ENCODE measurements at places on chromosomes 2 and 18.

DNA sequence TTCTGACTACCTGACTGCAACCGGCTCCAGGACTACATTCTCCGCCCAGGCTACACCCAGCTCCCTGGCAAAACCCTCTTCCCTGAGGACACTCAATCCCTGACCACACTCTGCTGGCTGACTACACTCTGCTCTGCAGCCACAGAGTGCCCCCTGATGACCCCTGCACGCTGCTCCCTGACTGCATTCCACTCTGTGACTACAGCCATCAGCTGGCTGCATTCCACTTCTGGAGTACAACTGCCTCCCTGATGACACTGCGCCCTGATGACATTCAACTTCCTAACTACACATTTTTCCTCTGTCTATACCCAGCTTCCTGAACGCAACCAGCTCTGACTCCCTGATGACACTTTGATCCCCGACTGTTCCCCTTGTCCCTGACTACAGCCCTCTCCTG lies 71.3 kb upstream of the NRXN1 start:
- DNase-seq: no peak

GRCh38 chr18:77137851-77138250 lies 5.3 kb upstream of the MBP start:
- DNase-seq: no peak

DNA sequence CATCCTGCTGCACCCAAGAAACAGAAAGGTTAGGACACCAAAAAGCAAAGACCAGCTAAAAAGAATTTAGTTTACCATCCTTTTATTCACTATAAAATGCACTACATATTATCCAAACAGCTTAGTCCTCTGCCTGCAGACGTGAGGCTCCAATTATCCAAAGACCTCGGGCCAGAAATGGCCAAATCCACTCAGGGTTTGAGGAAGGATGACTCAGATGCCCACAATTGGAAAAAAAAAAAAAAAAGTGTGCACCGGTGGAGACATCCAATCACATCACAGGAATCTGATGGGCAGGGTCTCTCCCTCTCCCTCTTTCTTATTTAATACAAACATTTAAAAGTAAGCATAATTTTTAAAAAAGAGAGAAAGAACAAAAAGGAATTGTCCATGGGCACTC lies 65.7 kb downstream of the TRABD2A start:
- no peak for DNase-seq

- no peak for DNase-seq
Observed at GRCh38 chr2:210540900-210541289, 15.5 kb upstream of the CPS1 start.

DNA sequence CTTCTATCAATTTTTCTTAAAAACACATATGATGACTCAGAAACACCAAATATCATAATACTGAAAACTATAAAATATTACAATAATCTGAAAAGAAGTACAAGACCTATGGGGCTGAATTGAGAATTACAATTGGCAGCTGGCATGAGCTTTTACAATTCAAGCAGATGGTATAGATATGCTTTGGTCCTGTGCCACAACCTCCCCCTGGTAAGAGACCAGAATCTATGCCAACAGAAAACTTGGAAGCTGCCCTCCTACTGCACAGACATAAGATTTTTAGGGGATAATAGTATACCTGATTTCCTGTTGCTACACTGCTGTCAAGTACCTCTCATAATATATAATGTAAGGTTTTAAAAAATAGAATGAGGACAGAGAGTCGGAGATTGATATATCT lies 46.8 kb upstream of the CDH7 start:
- no peak for DNase-seq

Data from naive thymus-derived CD4-positive, alpha-beta T cell (primary cell).